ENCODE measurements at places on chromosomes 2 and 18. TPM values are rescaled to one million over a fixed set of nuclear protein-coding genes. Genes with fewer than 3 reads are reported as not detected.

The UPP2 gene
- polyA plus RNA-seq, result 11.2 TPM

The FNDC4 gene
- 6.8 TPM for polyA plus RNA-seq

DNA sequence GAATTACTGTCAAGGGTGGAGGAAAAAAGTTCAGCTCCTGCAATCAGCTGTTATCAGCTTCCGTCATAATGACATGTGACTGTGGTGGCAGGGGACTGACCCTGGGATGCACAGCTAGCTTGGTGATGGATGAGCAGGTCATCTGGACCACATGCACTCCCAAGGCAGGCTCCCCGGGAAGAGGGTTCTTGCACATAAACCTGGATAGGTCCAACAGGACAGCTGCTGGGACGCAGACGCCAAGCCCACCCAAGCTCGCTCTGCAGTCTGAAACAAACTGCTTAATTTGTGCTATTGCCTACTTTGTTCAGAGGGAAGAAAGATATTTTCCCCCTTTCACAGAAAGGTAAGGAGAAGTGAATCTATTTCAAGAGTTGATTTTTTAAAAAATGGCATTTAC lies 30.2 kb downstream of the FAM178B start:
- no peak for DNase-seq

GRCh38 chr18:6107794-6108193 lies 212.5 kb upstream of the TMEM200C start:
- DNase-seq, result no peak

GRCh38 chr18:37222999-37223378 lies 342.6 kb downstream of the CELF4 start:
- no peak for DNase-seq
